SW 1271 (cell line): ENCODE measurements at places on chromosomes 7 and 10.

DNA sequence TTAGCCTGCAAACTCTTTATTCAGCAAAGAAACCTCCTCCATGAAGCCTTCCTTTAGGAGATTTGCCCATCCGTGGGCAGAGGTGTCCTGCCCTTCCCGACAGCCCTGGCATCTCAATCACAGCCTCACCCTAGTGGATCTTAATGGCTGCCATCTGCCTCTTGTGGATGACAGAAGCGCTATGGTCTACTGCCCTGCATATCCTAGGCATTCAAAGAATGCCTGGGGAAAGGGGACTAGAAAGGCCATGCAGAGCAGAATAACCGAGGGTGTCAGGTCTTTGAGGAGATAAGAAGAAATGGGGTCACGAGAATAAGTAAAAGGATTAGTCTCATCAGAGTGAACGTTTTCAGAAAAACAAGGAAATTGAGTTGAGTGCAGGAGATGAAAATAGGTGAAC, 57.7 kb upstream of the SPOCK2 start:
- no peak for DNase-seq

GRCh38 chr7:106309362-106309761, 24.6 kb upstream of the NAMPT start:
- no peak for DNase-seq

- DNase-seq: peak; percentile 85
Observed at GRCh38 chr7:84412161-84412969, 217.8 kb upstream of the SEMA3A start.

DNA sequence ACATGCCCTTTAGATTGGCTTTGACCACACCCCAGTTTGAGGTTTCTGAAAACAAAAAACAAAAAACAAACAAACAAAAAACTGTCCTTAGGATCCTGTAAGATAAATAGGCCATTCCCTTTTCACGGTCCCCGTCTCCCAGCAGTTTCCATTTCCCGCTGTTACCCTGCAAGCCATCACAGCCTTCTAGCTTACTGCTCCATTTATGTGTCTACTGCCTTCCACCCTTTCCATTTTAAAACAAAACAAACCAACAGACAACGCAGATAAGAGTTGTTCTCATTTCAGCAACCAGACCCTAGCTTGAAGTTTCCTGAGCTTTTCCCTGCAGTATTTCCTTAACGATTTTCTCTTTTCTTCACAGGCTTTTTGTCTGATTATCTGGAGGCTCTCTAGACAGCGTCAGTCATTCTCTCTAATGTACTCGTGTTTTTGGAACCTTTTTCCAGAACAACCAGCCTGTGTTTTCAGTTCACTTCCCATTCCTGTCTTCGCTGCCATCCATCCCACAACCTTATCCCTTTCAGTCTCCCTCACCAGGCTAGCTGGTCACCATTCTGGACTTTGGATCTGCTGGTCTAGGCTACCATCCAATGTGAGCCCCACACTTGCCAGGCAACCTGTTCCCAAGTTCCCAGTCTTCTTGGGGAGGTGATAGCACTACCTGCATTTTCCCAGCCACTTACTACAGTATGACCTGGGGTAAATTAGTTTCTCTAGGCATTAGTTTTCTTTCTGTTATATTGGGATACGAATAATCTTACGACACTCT, 317.3 kb upstream of the FZD1 start:
- DNase-seq: no peak

DNA sequence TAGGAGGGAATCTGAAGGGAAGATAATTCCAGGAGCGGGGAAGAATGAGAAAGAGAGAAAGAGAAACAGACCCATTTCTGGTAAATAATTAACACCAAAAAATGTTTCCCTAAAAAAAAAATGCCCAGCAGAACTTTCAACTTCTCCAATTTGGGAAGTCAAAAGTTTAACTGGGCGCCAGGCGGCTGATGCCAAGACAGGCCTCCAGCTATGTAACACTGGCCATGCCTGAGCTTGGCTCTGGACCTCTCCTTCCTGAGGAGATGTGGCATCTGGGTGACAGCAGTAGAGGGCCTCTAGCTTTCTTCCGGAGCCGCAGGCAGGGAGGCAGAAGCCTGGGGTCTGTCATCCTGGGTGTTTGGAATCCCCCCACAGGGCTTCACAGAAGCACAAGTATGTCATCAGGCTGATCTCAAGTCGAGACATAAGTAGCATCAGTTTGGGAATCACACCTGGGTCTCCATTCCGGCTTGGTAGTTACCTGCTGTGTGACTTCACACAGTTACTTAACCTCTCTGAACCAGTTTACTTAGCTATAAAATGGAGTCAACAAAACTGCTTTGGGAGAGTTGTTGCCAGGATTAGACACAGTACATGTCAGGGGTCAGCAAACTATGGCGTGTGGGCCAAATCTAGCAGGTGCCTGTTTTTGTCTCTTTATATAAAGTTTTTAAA, 50.5 kb upstream of the TCF7L2 start:
- DNase-seq: no peak

DNA sequence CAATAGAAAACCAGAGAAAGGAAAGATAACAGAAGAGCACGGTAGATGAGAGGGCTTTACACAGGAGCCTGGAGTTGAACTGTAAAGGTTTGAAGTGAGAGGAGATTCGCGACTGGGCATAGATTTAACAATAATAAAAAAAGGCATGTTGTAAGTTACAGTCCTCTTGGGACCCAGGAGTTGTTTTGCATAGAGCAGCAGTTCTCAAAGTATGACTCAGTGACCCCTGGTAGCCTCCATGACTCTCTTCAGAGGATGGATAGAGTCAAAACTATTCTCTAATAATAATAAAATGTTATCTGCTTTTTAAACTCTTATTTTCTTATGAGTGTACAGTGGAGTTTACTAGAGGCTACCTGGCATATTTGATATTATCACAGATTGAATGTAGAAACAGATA, 262.3 kb downstream of the SORCS3 start:
- DNase-seq: no peak

DNA sequence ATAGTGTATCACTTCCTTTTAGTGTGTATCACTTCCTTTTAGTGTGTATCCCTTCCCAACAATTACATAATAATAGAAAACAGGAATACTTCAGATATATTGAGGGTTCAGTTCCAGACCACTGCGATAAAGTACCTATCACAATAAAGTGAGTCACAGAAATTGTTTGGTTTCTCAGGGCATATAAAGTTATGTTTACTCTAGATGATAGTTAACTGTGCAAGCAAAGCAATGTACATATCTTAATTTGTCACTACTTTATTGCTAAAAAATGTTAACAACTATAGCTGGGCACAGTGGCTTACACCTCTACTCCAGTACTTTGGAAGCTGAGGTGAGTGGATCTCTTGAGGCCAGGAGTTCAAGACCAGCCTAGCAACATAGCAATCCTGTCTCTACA, 938.4 kb downstream of the CCSER2 start:
- no peak for DNase-seq

- DNase-seq: no peak
Observed at GRCh38 chr10:95303535-95303934, 12.7 kb upstream of the PDLIM1 start.

GRCh38 chr7:70894799-70895198, 237.1 kb upstream of the GALNT17 start:
- DNase-seq: no peak

- no peak for DNase-seq
Observed at GRCh38 chr10:96719850-96720421, 378 bp downstream of the PIK3AP1 start.

GRCh38 chr7:1512781-1513656, 8.8 kb upstream of the INTS1 start:
- peak; percentile 39 for DNase-seq

DNA sequence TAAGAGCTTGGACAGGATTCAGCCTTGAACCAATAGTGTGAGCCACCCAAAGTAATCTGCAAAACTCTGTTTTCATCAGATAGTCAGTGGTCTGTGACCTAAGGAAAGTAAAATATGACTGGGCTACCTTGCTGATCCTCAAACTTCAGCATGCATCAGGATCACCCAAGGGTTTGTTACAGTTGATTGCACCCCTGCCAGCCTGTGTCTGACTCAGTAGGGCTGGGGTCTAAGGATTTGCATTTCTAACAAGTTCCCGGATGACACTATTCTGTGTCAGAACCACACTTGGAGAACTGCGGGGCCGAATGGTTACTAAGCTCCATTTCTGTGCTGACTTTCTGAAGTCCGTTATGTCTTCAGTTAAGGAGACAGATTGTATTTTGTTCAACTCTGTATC, 40.6 kb upstream of the TSPAN13 start:
- no peak for DNase-seq

DNA sequence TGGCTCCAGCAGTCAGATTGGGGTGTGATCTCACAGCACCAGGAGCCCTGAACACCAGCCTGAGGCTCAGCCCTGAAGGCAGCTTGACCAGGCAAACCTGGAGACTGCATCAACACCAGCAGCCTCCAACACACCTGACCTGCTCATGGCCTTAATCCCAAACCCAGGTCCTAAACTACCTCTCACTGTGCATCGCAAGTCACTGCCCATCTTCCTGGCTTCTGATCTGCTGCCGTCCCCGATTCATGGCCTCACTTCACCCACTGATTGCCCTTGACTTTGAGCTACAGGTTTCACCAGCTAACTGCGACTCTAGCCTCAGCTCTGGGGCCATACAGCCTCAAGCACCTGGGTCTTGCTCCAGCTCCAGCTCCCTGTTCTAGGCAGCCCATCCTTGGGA, 49.1 kb downstream of the PARP12 start:
- no peak for DNase-seq

GRCh38 chr10:65419629-65420028, 1506.2 kb upstream of the LRRTM3 start:
- DNase-seq: no peak

DNA sequence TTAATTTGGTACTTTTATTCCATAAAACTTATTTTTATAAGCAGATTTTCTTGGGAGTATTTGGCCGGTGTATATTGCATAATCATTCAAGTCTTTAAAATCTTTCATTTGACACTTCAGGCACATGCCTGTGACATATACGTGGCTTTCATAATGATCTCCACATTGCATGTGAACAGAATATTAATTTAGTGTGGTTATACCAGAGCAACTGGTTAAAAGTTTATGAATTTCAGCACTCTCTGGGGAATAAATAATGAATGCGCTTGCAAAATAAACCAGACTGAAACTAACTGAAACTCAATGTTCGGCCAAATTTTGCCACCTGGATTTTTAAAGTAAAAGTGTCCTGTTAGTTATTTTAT, 242.3 kb downstream of the GLI3 start:
- DNase-seq: no peak

DNA sequence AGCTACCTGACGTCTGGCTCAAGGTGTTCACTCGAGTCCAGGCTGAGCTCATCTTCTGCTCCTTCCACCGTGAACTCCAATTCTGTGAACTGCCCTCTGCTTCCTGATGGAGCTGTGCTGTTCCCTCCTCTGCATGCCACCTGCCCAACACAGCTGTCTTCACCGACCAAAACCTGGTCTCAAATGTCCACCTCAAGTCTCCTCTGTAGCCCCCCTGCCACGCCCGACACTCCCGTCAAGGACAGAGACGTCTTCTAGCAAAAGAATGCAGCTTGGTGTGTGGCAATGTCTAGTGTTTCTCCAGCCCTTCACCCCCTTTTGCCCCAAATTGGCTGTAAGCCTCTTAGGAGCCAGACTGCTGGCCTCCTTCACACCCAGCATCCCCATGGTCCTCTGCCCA, 305.1 kb downstream of the DNAJB6 start:
- DNase-seq: no peak

DNA sequence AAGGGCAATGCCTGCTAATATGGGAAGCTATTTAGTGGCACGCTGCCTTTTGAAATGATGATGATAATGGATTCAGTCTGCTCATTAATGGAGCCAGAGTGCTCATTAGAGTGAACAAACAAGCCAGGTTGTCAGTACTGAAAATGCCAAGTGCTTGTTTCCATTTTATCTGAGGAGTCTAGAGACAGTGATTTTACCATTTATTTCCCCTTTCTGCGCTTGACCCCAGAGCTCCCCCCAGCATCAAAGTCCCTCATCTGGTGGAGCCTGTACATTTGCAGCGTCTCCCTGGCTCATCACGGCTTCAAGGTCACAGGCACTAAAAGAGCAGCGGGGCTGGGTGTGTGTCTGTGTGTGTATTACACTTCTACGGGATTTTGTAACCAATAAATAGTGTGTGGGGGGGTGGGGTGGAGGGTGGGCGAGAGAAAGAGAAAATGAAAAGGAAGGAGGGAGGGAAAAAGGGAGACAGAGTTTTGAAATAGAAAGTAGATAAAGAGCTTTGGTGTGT, 553.8 kb downstream of the TFEC start:
- no peak for DNase-seq

DNA sequence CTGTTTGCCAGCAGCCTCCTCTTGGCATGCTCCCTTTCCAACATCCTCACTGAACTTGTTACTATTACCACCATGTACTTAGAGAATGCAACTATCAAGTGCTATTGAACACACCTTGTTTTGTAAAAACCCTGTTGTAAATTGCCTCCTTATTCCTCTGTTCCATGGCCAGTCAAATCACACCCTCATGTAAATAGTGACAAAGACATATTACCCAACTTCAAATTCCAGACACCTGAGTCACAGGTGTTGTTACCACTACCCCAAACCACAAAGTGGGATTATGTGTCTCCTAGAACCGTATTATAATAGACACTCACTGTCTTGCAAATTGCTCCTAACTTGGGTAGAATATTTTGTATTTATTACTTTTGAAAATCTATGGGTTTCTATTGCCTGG, 263.2 kb upstream of the C7orf33 start:
- no peak for DNase-seq

DNA sequence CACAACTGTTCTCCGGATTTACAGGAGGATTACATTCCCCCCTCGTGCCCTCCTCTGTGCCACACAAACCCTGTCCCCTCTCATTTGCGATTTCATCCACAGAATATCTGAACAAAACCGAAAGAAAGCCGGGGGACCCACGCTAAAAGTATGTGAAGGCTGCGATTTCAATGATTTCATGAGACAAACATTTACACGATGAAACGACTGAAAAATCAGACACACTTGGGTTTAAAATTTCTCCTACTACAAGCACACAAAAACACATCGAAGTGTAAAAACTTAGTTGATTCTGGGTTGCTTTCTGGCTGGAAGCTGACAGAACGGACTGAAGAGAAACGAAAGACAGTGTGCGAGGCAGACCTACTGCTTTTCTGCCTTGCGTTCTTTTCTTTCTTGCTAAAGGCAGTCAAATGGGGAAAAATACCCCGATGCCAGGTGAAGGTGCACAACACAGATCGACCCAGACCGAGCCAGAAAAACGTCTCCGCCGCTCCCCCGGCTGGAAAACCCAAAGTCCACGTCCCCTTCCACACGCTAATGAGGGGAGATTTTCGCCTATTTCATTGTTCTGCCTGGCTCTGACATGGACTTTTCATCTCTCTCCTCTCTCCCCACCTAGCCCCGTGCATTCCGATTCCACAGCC, 1.2 kb downstream of the HIPK2 start:
- peak; percentile 42 for DNase-seq

GRCh38 chr7:15751191-15751701, 64.8 kb upstream of the MEOX2 start:
- no peak for DNase-seq
